ENCODE measurements at places on chromosomes 12 and 14.

- DNase-seq: no peak
These were observed 107.6 kb downstream of the NAV3 start for GRCh38 chr12:77938301-77938700.

GRCh38 chr12:120994589-120995337 lies 16.4 kb downstream of the HNF1A start:
- DNase-seq: no peak

DNA sequence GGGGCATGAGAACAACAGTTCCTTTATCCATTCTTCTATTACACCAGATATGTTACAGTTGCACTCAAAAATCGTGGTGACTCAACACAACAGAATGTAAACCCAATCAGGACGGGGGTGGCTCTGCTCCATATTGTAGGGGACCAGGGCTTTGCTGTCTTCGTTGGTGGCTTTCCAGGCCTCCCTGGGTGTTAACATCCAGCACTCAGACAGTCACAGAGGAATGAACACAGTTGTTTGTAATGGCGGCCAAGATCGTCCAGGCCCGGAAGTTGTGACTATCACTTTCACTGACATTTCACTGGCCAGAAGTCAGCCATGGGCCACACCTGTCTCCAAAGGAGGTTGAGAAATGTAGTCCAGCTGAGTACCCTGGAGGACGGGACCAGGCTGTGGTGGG lies 204.1 kb downstream of the CACNA1C start:
- DNase-seq: no peak

GRCh38 chr12:29350080-29350479 lies 30.9 kb downstream of the ERGIC2 start:
- no peak for DNase-seq

DNA sequence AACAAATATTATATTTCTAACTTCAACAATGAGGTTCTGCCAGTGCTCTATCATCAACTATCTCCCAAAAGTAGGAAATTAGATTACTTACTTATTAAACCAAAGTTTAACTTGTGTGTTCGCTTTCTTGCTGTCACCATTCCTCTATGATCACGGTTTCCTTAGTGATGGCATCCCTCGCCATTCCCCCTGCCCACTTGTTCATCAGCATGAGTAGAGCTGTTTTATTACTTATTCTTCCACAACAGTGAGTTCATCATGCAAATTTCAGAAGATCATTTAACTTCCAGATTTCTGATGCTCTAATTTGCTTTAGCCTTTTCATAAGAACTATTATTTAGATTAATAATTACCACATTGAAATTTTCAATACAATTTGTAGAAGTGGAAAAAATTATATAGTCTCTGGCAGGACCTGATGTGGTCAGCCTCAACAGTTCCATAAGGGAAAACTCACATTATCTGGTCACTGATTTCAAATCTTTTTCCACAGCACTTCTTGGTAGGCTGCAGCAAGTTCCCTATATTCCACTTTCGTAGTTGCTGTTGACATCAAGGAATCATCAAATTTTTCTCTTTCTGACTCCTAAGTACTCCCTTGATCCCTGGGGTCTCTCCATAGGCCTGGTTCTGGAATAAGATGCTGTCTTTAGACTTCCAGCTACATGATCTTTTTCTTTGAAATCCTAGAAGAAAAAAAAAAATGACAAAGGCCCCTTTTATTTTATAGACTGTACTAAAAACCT lies 174.6 kb downstream of the RASSF9 start:
- no peak for DNase-seq

- DNase-seq: no peak
These were observed 264.6 kb upstream of the TMTC1 start for GRCh38 chr12:30048371-30048770.

DNA sequence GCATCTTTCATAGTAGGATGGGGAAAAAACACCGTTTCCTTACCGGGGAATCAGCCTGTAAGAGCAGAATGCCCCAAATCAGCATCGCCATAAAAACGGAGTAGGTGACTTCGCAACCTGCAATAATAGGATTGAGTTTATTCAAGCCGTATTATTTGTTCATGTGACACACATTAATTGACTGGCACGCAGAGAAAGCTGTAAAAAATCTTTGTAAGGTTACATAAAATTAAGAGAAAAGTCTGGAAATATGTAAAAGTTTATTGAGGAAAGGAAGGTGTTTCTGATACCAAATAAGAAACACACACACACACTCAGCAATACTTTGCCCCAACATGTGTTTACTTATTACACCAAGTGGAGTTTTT lies 628 bp upstream of the CAPRIN2 start:
- no peak for DNase-seq

DNA sequence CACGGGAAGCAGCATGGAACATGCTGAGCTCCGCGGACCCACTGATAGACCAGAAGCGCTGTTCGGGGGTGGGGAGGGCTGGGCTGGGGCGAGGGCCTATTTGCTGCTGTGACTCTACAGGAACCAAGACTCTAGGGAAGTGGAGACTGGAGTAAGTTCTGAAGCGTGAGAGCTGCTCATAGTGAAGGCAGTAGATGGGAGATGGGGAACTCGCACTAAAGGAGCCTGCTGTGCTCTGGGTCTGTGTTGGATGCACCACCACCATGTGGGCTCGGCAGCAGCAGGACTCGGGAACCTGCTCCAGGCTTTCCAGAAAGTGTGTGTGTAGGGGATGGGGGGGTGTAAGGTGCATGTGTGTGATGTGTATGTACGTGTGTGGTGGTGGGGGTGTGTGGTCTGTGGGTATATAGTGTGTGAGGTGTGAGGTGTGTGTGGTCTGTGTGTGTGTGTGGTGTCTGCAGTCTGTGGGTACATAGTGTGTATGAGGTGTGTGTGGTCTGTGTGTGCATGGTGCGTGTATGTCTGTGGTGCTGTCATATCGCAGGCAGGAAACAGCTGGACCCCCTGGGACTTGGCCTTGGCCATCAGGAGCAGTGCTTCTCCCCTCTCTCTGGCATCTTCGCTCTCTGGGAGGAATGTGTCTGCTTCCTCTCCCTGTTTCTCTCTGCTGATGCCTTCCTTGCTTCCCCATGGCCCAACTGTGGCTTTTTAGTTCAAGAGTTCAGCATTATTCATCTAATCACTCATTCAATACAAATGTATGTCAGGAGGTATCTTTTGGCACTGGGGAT lies 378.9 kb downstream of the FUT8 start:
- no peak for DNase-seq

- DNase-seq: no peak
These were observed 58.4 kb downstream of the SOX5 start for GRCh38 chr12:23891115-23891514.

GRCh38 chr12:52672321-52672933 lies 7.8 kb downstream of the KRT1 start:
- no peak for DNase-seq

DNA sequence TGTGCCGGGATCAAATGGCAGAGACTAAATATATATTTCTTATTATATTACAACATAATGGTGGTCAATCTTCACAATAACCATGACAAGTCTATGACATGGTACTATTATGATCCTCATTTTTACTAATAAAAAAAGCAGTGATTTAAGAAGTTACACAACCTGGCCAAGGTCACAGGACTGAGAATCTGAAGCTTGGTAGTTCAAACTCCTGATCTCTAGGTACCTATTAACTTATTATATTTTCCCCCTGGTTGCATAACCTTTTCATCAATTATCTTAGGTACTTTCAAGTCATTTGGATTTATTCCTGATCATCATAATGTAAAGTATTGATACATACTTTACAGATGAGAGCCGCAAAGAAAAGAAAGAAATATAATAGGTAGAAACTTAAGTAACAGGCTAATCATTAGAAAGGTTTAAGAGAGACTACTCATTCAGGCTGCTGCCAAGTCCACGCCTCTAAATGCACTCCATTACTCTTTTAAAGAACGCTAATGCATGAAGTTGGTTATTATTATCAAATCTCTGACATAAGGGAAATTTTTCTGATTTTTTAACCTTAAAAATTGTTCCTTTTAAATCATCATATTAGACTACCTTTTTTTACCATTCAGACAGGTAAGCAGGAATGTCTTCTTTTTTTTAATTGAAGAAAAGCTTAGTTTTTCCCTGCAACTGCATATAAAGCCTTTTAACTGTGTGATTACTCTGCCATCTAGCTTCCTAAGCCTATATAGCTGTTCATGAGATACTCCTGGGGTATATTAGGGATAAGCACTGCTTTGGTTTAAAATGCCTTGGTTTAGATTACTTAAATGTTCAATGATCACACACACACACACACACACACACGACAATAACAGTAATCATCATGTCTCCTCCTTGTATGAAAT lies 35.6 kb downstream of the RPS29 start:
- DNase-seq: no peak

DNA sequence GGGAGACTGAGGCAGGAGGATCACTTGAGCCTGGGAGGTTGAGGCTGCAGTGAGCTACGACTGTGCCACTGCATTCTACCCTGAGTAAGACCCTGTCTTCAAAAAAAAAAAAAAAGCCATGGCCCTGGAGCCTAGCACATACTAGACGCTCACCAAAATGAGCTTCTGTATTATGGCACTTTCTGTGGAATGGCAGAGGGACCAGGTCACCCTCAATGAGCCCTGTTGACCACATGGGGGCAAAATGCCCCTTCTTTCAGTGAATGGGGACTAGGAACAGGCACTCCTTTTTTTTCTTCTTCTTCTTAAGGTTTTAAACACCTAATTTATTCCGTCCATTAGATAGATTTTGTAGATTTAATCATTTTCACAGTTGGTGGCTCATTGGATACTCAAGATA lies 50.5 kb downstream of the FAM222A start:
- DNase-seq: no peak

GRCh38 chr14:89129570-89129969 lies 287.5 kb downstream of the FOXN3 start:
- no peak for DNase-seq

DNA sequence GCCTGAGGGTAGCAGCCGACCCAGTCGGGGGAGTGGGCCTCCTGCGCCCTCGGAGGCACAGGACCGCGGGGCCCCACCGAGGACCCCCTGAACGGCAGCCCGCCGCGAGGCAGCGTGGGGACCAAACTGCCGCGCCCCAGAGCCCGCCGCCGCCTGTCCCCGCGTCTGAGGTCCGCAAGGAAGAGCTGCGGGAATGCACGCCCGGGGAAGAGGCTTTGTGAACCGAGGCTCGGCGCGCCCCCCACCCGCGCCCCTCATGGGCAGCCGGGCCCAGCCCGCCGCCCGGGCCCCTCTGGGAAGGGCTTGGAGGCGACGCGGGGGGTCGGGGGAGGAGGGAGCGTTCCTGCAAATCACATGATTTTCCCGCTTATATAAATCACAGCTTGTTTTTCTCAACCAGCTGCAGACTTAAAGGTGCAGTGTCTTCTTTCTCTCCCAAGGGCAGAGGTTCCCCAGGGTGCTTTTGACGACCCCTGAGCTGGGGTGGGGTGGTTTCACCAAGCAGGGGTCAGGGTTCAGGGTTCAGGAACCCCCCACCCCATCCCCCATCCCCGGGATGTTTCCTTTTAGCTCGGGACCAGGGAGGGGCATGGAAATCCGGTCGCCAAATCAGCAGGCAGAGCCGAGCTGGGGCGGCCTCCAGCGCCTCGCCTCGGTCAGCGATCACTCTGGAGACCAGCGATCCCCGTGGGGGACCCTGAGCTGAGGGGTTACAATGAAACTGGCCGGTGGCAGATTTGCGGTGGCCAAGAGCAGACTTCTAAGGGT lies 44.7 kb upstream of the ATP23 start:
- no peak for DNase-seq

Data from stimulated activated CD8-positive, alpha-beta memory T cell treated with anti-CD3 and anti-CD28 coated beads, Interleukin-4, amount 100 ng/mL, for 24 hours (primary cell).